ENCODE measurements at places on chromosomes 6 and 20. TPM values are rescaled to one million over a fixed set of nuclear protein-coding genes. Genes with fewer than 3 reads are reported as not detected.

Gene IMPG1
- total RNA-seq = 0.14 TPM

Gene GGTLC1
- total RNA-seq = not detected

Gene SAPCD1
- total RNA-seq = 4.4 TPM

Gene PLAGL2
- 15.0 TPM for total RNA-seq

Gene SHLD1
- 1.8 TPM for total RNA-seq

Gene CPXM1
- total RNA-seq = 20.0 TPM

Gene DDX27
- total RNA-seq = 21.8 TPM

Gene CDH4
- 0.55 TPM for total RNA-seq

Gene KIF25
- total RNA-seq = not detected

Gene TGM2
- 149 TPM for total RNA-seq

Gene TNXB
- total RNA-seq = 90.6 TPM

Gene KHDC1
- total RNA-seq = 4.8 TPM

Gene OR2B6
- not detected for total RNA-seq

Gene DCDC2
- total RNA-seq = not detected

Gene DDRGK1
- total RNA-seq = 38.5 TPM

Gene SGK2
- total RNA-seq = 5.9 TPM

Gene ALDH5A1
- total RNA-seq = 8.5 TPM

Gene GTSF1L
- not detected for total RNA-seq

Gene SRSF12
- total RNA-seq = 2.8 TPM

Gene TMEM200A
- total RNA-seq = 21.2 TPM

Gene MCHR2
- not detected for total RNA-seq

Gene KCNS1
- total RNA-seq = not detected

Gene NAPB
- 9.0 TPM for total RNA-seq

Gene FHL5
- total RNA-seq = 4.5 TPM

Gene PTCRA
- total RNA-seq = not detected

Gene ATRN
- 12.6 TPM for total RNA-seq

Gene PGC
- 0.91 TPM for total RNA-seq

Gene GRM1
- total RNA-seq = 0.07 TPM

Gene SIRPD
- not detected for total RNA-seq

Gene TSBP1
- not detected for total RNA-seq

Gene SEMG1
- total RNA-seq = not detected

Gene PI16
- total RNA-seq = 32.4 TPM

Gene SAMHD1
- 172 TPM for total RNA-seq

Gene EMILIN3
- 4.1 TPM for total RNA-seq

Gene SCRT2
- not detected for total RNA-seq

Gene BIRC7
- not detected for total RNA-seq

Gene PKIB
- 0.43 TPM for total RNA-seq

Gene BPIFB1
- total RNA-seq = not detected

Gene CCN2
- 104 TPM for total RNA-seq

Gene CLIC5
- total RNA-seq = 1.5 TPM

Gene VARS1
- total RNA-seq = 118 TPM

Gene RXRB
- 35.4 TPM for total RNA-seq

Gene CST7
- 1.2 TPM for total RNA-seq

Gene CALHM4
- not detected for total RNA-seq

Gene MYL9
- total RNA-seq = 235 TPM

Gene MCCD1
- not detected for total RNA-seq

Gene PDRG1
- 109 TPM for total RNA-seq

Gene ADTRP
- total RNA-seq = not detected

Gene HRH3
- total RNA-seq = not detected

Gene ESR1
- total RNA-seq = 225 TPM

Gene STMND1
- not detected for total RNA-seq

Gene PEX3
- 11.5 TPM for total RNA-seq

Gene PRL
- total RNA-seq = not detected

Gene PRR18
- total RNA-seq = not detected
